ENCODE measurements at places on chromosomes 12 and 14. TPM values are rescaled to one million over a fixed set of nuclear protein-coding genes. Genes with fewer than 3 reads are reported as not detected.

The KITLG gene
- total RNA-seq = 7.4 TPM

The RESF1 gene
- 42.4 TPM for total RNA-seq

The TMEM233 gene
- total RNA-seq = not detected

The CCDC38 gene
- not detected for total RNA-seq

The SERPINA9 gene
- not detected for total RNA-seq

The OR2AP1 gene
- total RNA-seq = not detected

The OTUB2 gene
- total RNA-seq = 3.4 TPM

The NYNRIN gene
- total RNA-seq = 0.31 TPM

The SOX5 gene
- 0.23 TPM for total RNA-seq

The FAR2 gene
- total RNA-seq = 6.2 TPM

The FGF6 gene
- not detected for total RNA-seq

The OR10G2 gene
- total RNA-seq = not detected

The PTPRO gene
- total RNA-seq = not detected

The RPL10L gene
- total RNA-seq = not detected

Measured in Panc1 (cell line).